T-helper 2 cell treated with Interferon-gamma antibody and Interleukin-4, amounts not matched to agents 100 ng/mL and 5 ng/mL, for 36 hours (primary cell): ENCODE measurements at places on chromosomes 12 and 14. TPM values are rescaled to one million over a fixed set of nuclear protein-coding genes. Genes with fewer than 3 reads are reported as not detected.

GPRC5D gene
- not detected in 2 replicates for total RNA-seq

RTN1 gene
- not detected in 2 replicates for total RNA-seq

MIP gene
- not detected in 2 replicates for total RNA-seq

NUAK1 gene
- total RNA-seq, result not detected in 2 replicates

NRIP2 gene
- total RNA-seq, result not detected in 2 replicates

NTN4 gene
- total RNA-seq, result not detected in 2 replicates

C12orf75 gene
- total RNA-seq, result 300 and 311 TPM in 2 replicates

SIX6 gene
- total RNA-seq, result not detected in 2 replicates

ASB8 gene
- total RNA-seq, result 37.7 and 39.1 TPM in 2 replicates

PPP1R13B gene
- 8.9 and 10.3 TPM in 2 replicates for total RNA-seq

TRHDE gene
- not detected in 2 replicates for total RNA-seq

ADAMTS20 gene
- not detected in 2 replicates for total RNA-seq
